ENCODE measurements at places on chromosomes 3 and 15.

DNA sequence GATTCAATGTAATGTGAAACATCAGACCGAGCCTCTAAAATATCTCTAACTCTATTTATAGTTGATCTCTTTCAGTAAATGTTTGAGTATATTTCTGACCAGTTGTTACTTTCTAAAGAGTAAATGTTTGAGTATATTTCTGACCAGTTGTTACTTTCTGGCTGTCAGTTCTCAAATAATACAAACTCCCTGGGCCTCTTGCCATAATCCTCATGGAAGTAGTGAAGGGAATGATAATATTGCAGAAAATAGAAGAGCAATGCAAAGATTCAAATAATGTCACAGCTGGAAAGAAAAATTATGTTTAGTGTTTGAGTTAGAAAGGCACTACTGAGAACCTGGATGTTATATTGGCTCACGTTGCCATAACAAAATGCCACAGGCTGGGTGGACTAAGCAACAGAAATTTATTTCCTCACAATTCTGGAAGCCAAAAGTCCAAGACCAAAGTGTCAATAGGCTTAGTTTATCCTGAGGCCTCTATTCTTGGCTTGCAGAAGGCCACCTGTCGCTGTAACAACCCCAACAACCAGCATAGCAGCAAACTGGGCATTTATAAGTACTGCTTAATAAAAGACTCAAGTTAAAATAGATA lies 470.6 kb upstream of the BCHE start:
- DNase-seq = no peak

DNA sequence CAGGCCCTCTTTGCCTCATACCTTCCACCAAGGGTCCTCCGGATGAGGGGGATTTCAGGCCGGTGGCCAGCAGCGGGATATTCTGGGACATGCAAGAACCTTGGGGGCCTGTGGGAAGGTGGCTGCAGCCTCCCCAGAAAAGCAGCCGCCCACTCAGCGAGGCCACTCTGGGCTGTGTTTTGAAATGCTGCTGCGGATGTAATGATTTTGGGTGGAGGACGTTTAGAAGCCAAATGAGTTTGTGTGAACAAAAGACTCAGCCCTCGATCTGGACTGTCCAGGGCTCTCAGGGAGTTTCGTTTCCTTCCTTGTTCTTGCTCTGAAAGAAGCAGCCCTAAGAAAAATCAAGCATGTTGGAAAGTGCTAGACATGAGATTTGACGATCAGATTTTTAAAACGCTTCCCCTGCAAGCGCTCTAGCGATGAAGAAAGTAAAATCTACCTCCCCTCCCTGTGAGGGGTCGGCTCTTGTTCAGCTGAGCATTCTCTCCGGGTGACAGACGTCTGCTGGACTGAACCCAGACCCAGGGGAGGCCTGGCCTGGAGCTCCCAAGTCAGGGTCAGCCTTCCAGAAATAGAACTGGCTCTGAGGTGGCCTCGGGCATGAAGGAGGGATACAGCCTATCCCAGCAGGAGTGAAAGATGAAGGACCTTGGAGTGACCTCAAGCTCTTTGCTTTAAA lies 12.9 kb downstream of the HEG1 start:
- DNase-seq = no peak

DNA sequence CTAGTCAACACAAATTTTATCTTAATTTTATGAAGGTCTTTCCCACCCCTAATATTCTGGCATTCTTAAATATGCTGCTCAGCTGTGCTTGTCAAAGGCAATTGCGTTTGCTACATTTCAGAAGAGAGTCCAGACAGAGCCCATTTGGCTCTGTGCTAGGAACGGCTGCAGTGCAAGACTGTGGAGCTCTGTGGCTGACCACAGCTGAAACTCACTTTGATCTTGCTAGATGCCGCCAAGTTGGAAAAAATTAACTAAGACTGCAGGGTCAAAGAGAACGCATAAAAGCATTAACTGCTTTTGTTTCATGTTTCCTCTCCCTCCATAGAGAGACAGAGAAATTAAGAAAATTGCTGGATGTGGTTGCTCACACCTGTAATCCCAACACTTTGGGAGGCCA lies 7.6 kb upstream of the PPP1R2 start:
- no peak for DNase-seq

DNA sequence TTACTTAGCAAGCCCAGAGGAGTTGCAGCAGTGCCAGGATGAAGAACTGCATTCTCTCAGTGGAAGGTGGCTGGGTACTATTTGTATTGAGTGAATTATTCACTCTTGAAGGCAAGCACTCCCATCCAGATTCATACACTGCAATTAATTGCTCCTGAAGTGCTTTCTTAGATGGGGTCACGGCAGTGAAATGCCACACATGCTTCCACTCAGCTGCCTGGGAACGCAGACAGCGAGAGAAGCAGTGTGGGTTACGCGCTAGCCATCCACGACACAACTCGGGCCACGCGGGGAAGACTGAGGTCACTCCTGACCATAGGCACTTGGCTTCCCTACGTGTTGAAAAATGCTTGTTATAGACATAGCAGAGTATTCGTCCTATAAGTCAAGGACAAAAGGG lies 30.8 kb upstream of the LMCD1 start:
- DNase-seq = no peak

DNA sequence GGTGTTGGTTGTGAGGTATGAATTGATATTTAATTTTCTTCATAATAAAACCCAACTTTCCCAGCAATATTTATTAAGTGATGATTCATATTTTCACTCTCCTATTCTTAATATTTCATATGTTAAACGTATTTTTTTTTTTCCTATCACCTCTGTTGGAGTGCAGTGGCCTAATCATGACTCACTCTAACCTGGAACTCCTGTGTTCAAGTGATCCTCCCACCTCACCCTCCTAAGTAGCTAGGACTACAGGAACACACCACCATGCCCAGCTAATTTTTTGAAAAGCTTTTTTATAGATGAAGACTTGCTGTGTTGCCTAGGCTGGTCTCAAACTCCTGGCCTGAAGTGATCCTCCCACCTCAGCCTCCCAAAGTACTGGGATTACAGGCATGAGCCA lies 8.6 kb downstream of the PARP15 start:
- no peak for DNase-seq

- no peak for DNase-seq
These were observed 48.5 kb downstream of the ABTB1 start for GRCh38 chr3:127720985-127721935.

GRCh38 chr3:113245761-113246161 lies 34.4 kb downstream of the BOC start:
- no peak for DNase-seq

- DNase-seq = no peak
These were observed 39.6 kb downstream of the FLNB start for GRCh38 chr3:58047826-58048225.

DNA sequence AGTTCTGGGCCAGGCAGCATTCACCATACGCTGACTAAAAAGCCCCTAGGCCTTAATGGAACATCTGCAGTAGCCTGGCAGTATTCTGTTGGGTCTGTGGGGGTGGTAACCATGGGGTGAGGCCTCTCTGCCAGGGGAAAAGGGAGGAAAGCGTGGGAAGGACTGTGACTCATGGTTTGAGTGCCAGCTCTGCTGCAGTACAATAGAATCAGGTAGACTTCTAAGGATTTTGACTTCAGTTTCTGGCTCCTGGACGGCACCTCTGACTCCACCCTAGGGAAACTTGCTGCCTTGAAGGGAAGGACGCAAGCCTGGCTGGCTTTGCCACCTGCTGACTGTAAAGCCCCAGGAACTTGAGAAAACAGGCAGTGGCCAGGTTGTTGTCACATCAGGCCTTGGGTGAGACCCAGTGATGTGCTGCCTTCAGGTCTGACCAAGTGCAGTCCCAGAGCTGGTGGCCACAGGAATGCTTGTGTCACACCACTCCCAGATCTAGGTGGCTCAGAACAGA lies 148.6 kb downstream of the SUCNR1 start:
- DNase-seq = no peak

GRCh38 chr3:34090876-34091275 lies 292.4 kb downstream of the PDCD6IP start:
- DNase-seq = no peak

DNA sequence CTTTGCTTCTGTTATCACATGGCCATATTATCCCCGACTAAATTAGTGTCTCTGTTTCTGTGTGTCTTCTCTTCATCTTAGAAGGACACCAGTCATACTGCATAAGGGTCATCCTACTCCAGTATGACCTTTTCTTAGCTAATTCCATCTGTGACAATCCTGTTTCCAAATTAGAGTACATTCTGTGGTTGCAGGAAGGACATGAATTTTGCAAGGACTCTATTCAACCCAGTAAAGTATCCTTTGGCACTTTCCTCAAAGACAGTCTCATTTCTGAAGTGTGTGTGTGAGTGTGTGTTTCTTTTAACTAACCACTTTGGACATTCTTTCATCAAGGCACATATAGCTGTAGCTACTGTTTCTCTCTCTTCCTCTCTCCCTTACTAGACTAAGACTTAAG lies 15.2 kb upstream of the MME start:
- no peak for DNase-seq

GRCh38 chr3:158314426-158315357 lies 204.8 kb downstream of the RSRC1 start:
- DNase-seq = no peak

- DNase-seq = no peak
These were observed 73.3 kb downstream of the SLC24A1 start for GRCh38 chr15:65695081-65695480.

- no peak for DNase-seq
These were observed 157.7 kb downstream of the RBMS3 start for GRCh38 chr3:29438580-29438979.

- DNase-seq = no peak
These were observed 49.1 kb downstream of the RAB11A start for GRCh38 chr15:65918357-65918920.

- DNase-seq = no peak
These were observed 199.6 kb upstream of the EIF1B start for GRCh38 chr3:40109641-40110490.

GRCh38 chr3:159032311-159032710 lies 230.5 kb downstream of the MFSD1 start:
- DNase-seq = no peak

- DNase-seq = no peak
These were observed 194.7 kb upstream of the CADPS start for GRCh38 chr3:63069806-63070475.

GRCh38 chr15:93268066-93268465 lies 179.1 kb upstream of the RGMA start:
- no peak for DNase-seq

DNA sequence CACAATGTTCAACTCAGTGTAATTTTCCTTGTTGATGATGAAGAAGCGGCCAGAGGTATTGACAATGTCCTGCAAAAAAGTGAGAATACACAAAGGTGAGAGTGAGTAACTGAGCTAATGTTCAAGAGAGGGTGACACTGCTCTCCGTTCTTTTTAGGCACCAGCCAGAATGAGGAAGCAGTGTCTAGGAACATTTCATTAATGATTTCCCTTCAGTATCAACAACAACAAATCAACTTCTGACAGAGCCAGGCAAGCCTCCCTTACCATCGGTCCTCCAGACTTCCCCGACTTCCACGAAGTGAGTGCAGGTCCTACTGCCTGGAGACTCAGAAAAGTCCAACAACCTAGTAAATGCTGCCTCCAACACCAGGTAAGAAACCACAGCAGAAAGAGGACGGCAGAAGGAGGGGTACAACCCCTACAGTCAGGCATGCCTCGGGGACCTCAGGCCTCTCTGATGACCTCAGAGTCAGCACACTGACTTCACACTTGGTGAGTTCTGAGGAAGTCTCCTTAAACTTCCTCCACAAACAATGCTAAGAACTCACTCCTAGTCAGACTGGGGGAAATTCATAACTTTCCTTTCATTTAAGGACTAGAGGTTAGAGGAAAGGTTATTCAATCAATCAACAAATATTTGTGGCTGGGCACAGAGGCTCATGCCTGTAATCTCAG lies 62.7 kb downstream of the NPTN start:
- DNase-seq = no peak

DNA sequence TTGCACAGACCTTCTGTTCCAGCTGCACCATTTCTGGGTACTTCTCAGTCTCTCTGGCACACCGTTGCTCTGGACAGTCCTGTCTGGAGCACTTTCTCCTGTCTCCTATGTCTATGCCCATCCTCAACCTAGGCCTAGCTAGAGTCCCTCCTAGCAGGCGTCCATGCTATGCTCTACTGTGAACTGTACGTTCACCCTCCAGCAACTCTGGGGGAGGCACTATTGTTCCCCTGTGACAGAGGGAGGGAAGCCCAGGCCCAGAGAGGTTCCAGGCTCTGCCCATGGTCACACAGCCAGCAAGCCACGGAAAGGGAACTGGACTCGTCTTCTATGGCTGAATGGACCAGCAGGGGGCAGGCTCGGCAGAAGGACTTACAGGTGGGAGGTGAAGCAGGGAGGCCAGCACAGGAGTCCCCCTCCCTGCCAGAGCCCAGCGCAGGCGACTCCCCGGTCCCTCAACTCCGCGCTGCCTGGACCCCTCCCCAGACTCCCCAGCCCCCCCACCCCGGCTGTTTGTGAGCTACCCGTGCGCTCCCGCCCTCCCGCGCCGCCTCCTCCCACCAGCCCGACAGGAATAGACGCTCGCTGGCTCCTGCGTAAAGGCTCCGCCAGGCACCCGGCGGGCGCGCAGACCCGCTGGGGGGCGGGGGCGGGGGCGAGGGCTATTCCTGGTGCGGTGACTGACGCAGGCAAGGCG lies 1.7 kb upstream of the LINGO1 start:
- DNase-seq = no peak

DNA sequence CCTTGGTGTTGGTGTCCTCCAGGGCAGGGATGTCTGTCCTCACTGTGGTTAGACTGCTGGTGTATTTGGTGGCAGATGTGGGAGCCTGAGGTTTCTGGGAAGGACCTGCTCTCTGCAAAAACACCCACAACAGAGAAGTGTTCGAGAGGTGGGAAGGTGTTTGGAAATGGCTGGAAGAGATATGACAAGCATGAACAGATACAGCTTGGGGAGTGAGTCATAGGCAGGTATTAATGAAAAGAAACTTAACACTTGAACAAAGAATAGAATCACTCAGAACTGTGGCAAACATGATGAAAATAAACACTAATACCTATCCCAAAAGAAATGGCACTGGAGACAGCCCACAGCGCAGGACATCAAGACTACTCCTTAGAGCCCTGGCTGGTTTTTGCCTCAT lies 192.4 kb upstream of the RORA start:
- DNase-seq = no peak

GRCh38 chr3:151345859-151346258 lies 16.5 kb upstream of the P2RY13 start:
- DNase-seq = no peak

DNA sequence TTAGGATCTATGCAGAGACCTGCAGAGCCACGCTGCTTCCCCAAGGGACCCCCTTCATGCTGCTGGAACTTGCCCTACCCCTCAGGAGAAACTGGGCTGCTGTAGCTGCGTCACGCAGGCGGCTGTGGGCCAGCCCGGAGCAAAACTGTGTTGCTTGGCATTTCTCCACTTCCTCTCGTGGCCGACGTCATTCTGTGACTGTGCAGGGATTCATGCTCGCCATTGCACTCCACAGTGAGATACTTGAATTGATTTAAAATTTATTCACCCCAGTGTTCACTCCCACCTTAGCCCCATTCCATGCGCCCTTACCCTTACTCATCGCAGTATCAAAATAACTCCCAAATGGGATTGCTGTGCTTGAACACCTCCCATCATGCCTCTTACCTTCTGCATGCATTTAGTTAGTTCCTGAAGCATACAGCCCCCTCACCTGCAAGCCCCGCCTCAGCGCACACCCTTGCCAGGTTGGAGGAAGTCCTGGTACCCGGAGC lies 45.7 kb downstream of the TMEM44 start:
- no peak for DNase-seq

GRCh38 chr3:144487011-144487410 lies 515.4 kb downstream of the DIPK2A start:
- no peak for DNase-seq

- no peak for DNase-seq
These were observed 124.4 kb upstream of the CGNL1 start for GRCh38 chr15:57251941-57252340.

- no peak for DNase-seq
These were observed 42.0 kb downstream of the MKRN2 start for GRCh38 chr3:12598890-12599289.
